ENCODE measurements at places on chromosomes 2 and 18.

- no peak for DNase-seq
Observed at GRCh38 chr2:160376576-160376975, 117.0 kb downstream of the RBMS1 start.

GRCh38 chr2:62362561-62362960 lies 143.4 kb downstream of the TMEM17 start:
- DNase-seq = no peak

- DNase-seq = no peak
Observed at GRCh38 chr2:18588049-18588448, 1.3 kb downstream of the NT5C1B start.

DNA sequence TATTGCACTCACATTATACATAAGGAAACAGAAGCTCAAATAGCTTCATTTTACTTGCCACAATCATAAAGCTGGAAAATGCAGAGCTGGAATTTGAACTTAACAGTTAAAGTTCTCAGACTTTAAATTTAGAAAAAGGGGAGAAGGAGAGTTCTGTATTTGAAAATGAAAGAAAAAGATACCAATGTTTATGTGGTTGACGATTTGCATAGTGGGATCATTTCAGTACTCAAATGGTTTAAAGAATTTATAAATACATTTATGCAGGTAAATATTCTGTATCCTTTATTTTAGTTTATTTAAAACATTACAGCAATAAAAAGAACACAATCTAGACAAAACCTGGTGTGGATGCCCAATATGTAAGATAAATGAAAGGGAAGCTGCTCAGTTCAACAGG lies 25.5 kb upstream of the STAT4 start:
- DNase-seq = no peak

GRCh38 chr2:162928356-162928755 lies 89.8 kb upstream of the KCNH7 start:
- no peak for DNase-seq

- no peak for DNase-seq
Observed at GRCh38 chr2:204590063-204590462, 44.8 kb downstream of the PARD3B start.

DNA sequence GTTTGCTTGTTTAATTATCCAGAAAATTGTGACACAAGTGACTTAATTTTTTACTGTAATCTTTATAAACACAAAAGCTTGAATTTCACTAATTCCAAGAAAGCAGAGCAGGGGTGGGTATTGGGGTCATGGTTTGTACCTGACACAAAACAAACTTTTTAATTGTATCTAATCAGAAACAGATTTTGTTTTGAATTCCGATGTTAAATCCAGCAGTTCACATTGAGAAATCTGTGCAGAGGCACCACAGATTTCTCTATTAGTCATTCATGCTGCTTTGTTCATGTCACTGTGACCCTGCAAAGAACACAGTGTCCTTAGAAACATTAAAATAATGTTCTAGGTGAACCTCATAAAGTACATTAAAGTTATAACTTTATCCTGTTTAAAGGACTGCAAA lies 443.4 kb downstream of the NYAP2 start:
- DNase-seq = no peak

GRCh38 chr2:17375262-17375661 lies 143.0 kb downstream of the RAD51AP2 start:
- DNase-seq = no peak

DNA sequence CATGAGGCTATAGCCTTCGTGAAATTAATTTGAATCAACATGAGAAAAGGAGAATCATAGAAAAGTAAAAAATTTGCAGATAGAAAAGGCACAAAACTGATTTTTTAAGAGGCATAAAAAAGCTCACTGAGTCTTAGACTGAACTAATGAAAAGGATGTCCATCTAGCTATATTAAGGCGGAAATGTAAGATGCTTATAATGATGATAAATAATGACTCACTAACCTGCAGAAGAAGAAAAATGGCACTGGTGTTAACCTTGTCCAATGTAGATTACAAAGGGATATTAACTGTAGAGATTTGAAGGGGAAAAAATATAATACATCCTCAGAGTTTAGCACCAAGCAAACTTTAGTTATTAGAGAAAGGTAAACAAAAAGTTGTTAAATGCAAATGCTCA lies 1098.0 kb upstream of the DDX18 start:
- DNase-seq = no peak

DNA sequence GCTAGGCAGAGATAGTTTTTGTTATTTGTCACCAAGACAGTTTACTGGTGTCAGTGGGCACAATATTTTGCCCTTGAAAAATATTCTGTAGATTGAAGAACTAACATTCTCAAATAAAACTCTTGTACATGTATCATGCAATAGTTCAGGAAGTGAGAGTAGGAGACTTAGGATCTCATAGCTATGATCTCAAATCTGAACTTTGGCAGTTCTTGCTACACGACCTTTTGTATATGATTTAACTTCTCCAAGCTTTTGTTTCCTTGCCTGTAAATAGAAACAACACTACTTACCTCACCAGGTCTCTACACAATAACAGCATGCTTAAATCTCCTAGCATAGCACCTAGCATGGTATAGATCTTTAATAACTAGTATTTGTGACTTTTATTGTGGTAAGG lies 219.9 kb downstream of the ICOS start:
- DNase-seq = no peak

GRCh38 chr2:217909156-217909820 lies 93.5 kb downstream of the TNS1 start:
- no peak for DNase-seq

DNA sequence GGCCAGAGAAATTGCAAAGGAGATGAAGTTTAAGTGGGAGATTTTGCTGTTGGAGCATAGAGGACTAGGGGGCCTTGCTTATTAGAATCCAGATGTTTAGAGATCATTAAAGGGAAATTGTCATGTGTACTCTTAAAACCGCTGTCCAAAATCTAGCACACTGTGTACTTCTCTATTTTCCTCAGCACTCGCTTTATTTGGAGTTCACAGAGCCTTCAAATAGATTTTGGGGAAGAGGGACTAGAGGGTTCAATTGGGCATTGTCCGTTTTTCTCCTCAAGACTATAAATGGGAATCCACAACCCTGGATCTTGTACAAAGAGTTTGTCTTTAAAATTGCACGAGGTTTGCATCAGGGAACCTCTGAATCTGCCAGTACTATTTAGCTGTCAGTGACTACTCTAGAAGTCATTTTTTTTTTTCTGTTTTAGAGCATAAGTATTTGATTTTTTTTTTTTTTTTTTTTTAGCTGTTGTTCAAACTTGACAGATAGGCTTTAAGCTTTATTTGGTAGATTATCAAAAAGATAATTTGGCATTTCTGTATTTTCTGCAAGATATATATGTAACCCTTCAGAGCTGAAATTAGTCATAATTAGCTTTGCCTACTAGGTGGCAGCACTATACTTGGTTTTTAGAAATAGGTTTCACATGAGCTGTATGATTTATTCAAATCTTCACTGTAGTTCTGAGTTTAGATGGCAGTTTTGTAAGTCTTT lies 14.2 kb downstream of the PMS1 start:
- DNase-seq = no peak

- DNase-seq = no peak
Observed at GRCh38 chr18:67211646-67212045, 304.9 kb downstream of the DSEL start.

- no peak for DNase-seq
Observed at GRCh38 chr2:12440731-12441130, 276.0 kb upstream of the TRIB2 start.

DNA sequence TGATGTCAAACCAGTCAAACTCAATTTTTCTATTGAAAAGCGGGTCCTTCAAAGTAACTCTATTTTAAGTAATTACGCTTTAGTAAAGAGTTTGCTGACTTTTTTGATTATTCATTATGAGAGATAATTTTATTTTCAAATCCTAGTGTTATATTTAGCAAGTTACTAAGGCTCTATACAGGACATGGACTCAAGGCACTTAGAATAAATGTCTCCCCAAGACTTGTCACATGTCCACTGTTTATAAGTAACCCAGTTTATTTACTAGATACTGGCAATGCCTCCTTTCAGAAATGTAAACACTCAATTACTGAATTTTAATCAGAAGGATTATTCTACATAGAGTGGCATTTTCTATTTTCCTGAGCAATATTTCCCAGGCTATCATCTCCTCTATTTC lies 638.1 kb downstream of the ERBB4 start:
- DNase-seq = no peak
